D721Med (cell line): ENCODE measurements at places on chromosomes 4 and X.
A peak's percentile ranks its signal among the peaks of the same experiment; 100 is the strongest.

GRCh38 chrX:40449396-40449795, 131.4 kb upstream of the ATP6AP2 start:
- DNase-seq = no peak

GRCh38 chr4:23887173-23887572, 2.7 kb downstream of the PPARGC1A start:
- no peak for DNase-seq

GRCh38 chrX:56113785-56114436, 118.2 kb upstream of the KLF8 start:
- no peak for DNase-seq

GRCh38 chr4:10441512-10441911, 15.7 kb downstream of the ZNF518B start:
- DNase-seq = no peak

DNA sequence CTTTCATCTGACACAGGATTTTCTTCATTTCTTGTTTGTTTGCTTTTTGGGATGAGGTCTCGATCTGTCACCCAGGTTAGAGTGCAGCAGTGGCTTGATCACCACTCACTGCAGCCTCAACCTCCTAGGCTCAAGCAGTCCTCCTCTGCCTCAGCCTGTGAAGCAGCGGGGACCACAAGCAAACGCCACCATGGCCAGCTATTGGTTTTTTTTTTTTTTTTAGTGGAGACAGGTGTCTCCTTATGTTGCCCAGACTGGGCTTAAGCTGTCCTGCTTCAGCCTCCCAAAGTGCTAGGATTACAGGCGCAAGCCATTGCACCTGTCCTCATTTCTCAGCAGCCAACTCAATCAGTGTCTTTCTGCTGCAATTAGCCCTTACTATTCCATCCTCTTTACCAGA, 10.3 kb downstream of the SPRY1 start:
- DNase-seq = no peak

DNA sequence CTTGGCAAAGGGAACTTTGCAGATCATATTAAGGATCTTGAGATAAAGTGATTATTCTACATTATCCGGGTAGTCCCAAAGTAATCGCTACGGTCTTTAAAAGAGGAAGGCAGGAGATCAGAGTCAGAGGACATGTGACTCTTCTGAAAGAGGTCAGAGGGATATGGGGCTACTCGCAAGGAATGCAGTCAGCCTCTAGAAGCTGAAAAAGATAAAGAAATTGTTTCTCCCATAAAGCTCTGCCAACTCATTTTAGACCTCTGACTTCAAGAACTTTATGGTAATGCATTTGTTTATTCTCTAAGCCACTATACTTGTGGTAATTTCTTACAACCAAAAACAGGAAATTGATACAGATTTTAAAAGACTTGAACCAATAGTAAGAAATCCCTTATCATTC, 48.6 kb downstream of the NPY5R start:
- no peak for DNase-seq

DNA sequence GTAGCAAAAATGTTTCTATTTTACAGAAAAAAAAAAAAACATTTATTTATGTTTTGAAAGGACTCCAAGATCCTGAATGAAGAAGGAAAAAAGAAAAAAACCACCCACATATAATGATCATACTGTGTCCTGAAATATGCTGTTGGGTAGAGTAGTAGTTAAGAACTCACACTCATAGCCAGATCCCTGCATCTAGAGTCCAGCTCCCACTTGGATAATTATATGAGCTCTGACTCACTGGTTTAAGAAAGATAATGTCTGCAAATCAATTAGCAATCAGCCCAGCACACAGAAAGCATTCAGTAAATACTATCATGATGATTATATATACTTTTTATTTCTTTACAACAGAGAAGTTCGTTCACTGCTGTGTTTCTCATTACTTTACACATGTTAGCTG, 46.7 kb upstream of the MXRA5 start:
- DNase-seq = no peak

DNA sequence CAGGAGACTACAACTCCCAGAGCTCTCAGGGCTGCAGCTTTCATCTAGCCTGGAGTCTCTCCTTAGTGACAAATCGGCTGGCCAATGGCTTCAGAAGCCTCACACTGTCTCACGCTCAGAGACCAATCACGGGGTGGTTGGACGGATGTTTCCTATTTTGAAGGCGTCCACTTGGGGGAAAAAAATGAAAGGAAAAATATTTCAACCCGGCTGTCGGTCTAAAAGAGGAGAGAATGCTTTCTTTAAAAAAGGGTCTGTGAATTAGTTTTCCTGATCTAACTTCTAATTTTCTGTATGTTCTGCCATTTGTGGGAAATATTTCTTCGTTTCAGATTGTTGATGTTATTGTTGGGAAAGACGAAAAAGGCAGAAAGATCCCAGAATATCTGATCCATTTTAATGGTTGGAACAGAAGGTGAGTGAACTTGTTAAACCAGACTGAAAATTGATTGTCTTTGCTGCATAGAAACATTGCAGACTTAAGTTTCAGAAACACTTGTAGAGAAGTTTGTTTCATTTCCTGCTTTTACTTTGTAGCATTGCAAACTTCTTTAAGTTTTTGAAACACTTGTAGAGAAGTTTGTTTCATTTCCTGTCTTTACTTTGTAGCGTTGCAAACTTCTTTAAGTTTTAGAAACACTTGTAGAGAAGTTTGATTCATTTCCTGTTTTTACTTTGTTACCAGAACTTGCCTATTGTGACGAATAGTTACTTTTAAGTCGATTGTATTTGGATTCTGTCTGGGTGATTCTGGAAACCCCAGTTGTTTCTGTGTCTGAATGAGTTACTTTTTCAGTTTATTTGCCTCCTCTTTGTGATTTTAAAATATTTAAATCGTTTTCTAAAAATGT, 1.6 kb downstream of the MSL3 start:
- DNase-seq = peak; percentile 19

- DNase-seq = no peak
Measured at GRCh38 chr4:169615467-169616106, 3.2 kb upstream of the NEK1 start.

DNA sequence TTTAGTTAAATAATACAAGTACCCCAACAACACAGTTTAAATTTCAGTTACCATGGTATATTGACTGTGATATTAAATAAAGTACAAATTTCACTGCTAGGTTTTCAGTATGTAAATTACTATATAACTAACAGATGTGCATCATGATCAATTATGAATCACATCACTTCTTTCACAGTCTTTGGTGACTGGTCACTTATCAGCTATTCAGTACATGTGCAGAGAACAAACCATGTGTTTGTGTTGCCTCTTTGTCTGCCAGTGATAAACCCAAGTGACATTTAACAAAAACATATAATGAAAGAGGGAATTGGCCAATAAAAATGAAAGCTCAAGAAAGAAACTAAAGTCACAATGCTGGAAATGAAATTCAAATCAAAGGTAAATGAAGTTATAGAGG, 249.3 kb downstream of the CHIC1 start:
- DNase-seq = no peak

DNA sequence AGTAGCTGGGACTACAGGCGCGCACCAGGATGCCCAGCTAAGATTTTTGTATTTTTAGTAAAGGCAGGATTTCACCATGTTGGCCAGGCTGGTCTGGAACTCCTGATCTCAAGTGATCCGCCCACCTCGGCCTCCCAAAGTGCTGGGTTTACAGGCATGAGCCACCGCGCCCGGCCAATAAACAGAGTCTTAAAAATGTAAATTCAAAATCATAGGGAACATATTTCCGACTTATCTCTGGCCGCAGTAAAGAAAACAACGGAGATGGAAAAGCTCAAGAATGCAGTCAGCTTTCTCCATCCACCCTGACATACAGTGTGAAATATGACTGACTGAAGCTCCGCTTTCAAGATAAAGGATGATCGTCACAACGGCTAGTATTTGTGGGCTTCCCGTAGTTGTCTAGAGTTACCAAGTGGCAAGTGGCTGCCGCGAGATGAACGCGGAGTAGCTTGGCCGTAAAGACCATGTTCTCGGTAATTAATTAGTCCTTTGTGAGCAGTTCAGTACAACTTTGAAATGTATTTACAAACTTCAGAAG, 495.1 kb upstream of the FAT1 start:
- no peak for DNase-seq

DNA sequence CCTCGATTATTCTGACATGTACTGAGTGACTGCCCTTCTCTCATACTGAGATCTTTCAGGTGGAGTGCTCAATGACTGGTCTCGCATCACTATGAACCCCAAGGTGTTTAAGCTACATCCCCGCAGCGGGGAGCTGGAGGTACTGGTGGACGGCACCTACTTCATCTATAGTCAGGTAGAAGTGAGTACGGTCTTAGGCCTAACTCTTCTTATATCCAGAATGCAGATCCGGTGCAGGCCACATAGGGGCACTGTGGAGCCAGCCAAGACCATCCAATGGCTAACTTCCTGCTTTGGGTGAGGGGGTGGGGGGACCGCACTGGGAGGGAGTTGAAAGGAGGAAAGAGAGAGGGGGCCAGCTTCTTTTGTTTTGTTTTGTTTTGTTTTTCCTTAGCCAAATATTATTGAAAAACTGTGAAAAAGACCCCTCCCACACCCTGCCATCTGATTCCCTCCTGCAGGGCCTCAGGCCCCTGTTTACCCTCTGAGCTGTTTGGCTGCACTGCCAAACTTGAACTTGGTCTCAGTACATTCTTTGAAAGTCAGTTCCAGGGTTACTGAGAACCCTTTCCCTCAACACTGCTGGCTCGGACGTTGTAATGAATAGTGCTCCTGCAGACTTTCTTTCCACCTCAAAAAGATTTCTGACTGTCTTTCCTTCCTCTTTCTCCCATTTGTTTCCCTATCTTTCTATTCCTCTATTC, 16.2 kb downstream of the AWAT2 start:
- no peak for DNase-seq

- no peak for DNase-seq
Measured at GRCh38 chr4:40262077-40262528, 65.3 kb downstream of the RHOH start.

- no peak for DNase-seq
Measured at GRCh38 chrX:50002067-50002714, 79.8 kb downstream of the CLCN5 start.

GRCh38 chr4:38681281-38681991, 17.4 kb downstream of the KLF3 start:
- DNase-seq = no peak

- DNase-seq = no peak
Measured at GRCh38 chr4:142660728-142661127, 185.4 kb downstream of the INPP4B start.

GRCh38 chr4:162782778-162783525, 383.7 kb downstream of the NAF1 start:
- no peak for DNase-seq

DNA sequence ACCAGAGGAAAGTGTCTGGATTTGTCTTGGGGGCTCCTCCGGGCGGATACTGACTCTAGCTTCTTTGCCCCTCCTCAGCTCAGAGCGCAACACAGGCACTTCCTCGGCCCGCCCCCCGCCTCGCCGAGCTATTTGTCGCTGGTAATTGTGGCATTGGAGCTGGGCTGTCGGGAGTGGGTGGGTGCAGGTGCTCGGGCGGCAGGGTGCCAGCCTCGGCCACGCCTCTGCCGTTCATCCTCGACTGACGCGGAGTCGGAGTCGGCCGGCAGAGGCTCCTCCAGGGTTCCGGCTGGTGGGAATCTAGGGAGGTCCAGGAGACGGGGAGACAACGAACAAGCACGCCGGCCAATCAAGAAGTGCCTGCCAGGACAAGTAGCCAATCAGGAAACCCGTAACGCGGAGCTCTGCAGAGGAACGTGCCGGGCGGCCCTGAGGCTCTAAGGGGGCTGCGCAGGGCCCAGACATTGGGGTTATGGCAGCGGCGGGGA, 3.9 kb upstream of the SYN1 start:
- DNase-seq = peak; percentile 64

DNA sequence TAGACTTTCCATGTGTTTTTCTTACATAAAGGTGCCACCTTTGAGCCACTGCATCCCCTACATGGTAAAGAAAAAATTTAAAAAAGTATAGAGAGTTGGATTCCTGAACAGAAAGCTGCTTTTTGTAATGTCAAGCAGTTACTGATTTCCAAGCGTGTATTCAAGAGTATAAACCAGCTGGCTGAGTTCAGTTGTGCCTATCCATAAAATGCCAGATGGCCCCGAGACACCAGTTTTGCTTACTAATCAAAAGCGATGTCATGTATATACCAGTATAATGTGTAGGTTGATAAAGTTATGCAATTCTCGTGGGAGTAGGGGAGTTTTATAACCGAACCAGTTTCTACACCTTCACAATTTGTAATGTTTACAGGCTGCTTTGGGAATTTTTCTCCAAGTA, 26.2 kb upstream of the PNPLA4 start:
- DNase-seq = no peak

DNA sequence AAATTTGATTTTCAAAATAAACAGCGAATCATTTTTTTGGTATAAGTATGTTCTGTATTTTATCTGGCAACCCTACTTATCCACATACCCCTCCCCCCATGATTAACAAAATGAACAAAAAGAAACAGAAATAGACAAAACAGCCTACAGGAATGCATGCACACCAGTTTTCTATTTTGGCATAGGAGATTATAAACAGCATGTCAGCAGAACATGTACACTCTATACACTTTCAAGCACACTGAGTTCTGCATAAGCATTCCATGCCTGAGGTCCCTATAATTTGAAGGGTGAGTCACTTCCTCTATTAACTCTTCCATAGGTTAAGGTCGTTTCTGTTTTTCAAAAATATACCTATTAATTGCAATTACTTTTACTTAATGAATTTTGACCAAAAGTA, 28.0 kb upstream of the ZNF280C start:
- no peak for DNase-seq

- no peak for DNase-seq
Measured at GRCh38 chr4:95614684-95615205, 66.0 kb upstream of the UNC5C start.

- no peak for DNase-seq
Measured at GRCh38 chrX:133881007-133881406, 104.4 kb downstream of the GPC3 start.

GRCh38 chrX:116204932-116205331, 34.4 kb downstream of the AGTR2 start:
- DNase-seq = no peak

- DNase-seq = no peak
Measured at GRCh38 chr4:13298655-13299054, 185.5 kb downstream of the RAB28 start.

DNA sequence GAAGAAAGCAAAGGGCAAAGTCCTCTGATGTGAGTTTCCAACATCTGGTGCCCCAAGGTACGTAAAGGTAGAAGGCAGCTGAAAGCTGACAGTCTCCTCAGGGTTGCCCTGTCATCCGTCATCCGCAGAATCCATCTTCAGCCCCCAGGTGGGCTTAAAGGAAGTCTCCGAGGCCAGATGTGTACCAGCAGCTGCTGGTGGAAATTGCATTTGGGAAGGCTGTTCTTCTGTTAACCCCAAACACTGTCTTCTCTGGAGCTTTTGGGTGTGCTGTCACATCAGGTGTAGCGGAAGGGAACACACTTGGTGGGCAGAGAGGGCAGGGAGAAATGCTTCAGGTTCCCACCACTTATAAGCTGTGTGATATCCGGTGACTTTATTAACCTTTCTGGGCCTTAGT, 310.0 kb upstream of the GATB start:
- no peak for DNase-seq

DNA sequence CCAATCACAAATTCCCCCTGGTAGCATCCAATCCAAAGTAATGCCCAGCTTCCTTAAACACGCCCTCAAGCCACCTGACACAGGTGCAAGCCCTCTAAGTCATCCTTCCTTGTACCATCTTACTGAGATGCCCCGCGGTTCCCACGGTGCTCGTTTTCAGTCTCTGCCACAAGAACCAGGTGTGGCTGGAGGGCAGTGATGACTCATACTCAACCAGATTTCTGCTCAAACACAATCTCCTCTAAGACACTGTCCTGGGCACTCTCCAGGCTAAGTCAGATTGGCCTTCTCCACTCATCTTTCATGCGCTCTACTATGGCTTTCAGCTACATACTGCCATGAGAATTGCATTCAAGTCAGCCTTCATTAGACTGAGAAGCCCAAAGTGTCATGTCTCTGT, 3.5 kb downstream of the SH3KBP1 start:
- no peak for DNase-seq
